GM23248 (cell line): ENCODE measurements at places on chromosomes 16 and 17. TPM values are rescaled to one million over a fixed set of nuclear protein-coding genes. Genes with fewer than 3 reads are reported as not detected.

Gene SLC7A6OS
- 8.5 and 11.9 TPM in 2 replicates for total RNA-seq

DNA sequence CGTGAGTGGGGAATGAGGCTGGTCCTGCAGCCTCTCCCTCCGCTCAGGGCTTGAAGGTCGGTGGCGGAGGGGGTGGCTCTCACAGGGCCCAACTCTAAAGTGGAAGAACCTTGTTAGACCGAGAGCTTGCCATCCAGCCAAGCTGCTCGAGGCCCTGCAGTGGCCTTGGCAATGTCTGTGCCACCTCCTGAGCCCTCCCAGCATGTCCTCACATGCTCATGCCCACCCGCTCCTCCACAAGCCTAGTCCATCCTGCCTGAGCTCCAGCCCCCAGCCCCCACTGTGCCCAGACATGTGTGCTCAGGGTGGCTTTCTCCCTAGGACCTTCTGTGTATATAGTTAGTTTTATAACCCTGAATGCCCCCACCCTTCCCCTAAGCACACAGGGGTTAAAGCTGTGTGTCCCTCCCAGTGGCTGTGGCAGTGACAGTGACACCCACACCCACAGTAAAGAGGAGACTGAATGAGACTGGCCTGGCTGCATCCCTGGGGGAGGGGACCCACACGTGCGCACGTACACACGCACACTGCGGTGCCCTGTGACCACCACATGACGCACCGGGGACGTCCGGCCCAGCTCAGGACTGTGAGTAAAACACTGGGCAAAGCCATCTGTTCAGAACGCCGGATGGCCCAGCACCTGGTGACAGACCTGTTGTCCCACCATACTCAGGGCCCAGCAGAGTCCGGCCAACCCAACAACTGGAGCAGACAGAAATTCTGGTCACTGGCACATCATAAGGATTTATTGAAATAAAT is 15.6 kb downstream of the PDK2 start:
- no peaks in the 10 kb centered on the region for H3K27me3 ChIP-seq
- H3K4me1 ChIP-seq = peaks cover 8% of the 10 kb centered on the region
- no peak for DNase-seq
- no peak overlapping the region for H3K4me3 ChIP-seq

DNA sequence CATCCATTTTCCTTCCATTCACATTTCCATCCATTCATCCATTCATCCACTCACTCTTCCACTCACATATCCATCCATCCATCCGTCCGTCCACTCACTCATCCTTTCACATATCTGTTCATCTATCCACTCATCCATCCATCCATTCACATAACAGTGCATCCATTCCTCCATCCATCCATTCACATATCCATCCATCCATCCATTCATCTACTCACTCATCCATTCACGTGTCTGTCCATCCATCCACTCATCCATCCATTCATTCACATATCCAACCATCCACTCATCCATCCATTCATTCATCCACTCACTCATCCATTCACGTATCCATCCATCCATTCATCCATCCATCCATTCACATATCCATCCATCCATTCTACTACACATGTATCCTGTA is 42.6 kb downstream of the SCNN1G start:
- H3K27me3 ChIP-seq = no peaks in the 10 kb centered on the region
- no peaks in the 10 kb centered on the region for H3K4me1 ChIP-seq
- no peaks in the 10 kb centered on the region for H3K36me3 ChIP-seq
- H3K27ac ChIP-seq = no peak overlapping the region
- no peak for DNase-seq
- no peak overlapping the region for H3K4me3 ChIP-seq

- no peak overlapping the region for H3K4me3 ChIP-seq
- no peaks in the 10 kb centered on the region for H3K36me3 ChIP-seq
- H3K27me3 ChIP-seq = peaks cover 5% of the 10 kb centered on the region; the same call in 1 of the 2 replicates
- no peak overlapping the region for H3K27ac ChIP-seq
Measured at GRCh38 chr16:81190667-81191066, 47.8 kb upstream of the BCO1 start.
